Stimulated activated CD8-positive, alpha-beta memory T cell treated with anti-CD3 and anti-CD28 coated beads, Interleukin-4, amount 100 ng/mL, for 48 hours (primary cell): ENCODE measurements at places on chromosomes 12 and 14.
A peak's percentile ranks its signal among the peaks of the same experiment; 100 is the strongest.

DNA sequence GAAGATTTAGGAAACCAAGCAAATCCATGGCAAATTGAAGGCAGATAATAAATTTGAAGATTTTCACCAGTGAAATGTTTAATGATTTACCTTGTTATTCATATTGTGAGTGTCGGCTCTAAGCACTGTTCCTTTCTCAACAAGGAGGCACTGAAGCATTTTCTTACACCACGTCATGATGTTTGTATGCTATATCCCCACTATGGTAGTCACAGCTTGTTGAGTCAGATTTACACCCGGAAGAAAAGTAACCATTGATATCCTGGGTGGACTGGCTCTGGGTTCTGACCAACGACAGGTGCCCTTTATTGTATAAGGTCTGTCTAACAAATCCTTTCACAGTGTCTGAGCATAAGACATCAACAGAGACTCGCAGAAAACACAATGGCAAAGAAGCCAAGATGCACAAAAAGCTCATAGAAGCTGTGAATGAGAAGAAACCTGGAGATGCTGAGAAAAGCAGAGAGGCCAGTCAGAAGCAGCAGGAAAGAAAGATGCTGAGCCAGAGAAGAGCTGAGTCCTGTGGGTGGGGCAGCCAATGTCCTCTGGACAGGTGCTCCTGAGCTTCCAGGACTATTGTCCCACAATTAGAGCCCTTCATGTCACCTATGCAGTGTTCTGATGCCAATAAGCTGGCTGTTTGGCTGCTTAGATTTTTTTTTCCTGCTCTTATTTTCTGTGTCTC lies 49.7 kb upstream of the ARHGAP5 start:
- DNase-seq, result no peak

- no peak for DNase-seq
Observed at GRCh38 chr12:24815114-24815423, 133.8 kb downstream of the BCAT1 start.

DNA sequence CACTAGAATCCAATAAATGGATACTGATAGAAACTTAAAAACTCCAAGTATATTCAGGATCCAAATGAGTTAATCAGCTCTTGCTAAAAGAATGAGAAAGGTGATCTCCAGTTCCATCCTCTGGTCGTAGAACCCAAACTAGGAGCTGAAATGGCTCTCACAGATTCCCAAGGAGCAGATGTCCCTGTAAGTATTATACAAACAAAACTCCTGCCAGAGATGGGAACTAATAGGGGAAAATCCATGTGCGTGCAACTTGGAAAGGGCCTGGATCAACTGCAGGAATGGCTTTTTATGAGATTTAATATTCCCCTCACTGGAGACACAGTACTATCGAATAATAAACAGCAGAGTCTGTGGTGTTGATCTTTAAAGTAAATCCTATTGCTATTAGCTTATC lies 309.2 kb upstream of the TBX3 start:
- no peak for DNase-seq

GRCh38 chr12:118064608-118065007 lies 3.6 kb upstream of the WSB2 start:
- no peak for DNase-seq

DNA sequence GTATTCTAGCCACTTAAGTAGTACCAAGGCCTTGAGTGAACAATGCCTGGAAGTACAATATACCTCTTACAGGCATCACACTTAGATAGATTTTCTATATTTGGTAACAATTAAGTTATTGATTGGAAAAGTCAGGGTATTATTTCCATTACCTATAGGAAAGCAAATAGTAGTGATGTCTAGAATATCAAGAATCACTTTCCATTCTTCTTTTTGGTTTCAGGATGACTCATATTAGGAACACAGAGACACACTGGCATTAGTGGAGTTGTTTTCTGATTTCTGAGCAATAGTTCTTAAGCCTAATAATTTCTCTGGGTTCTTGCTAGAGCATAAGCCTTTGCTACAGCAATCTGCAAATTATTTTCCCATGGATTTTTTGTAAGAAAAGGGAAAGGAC lies 1640.0 kb upstream of the SEL1L start:
- DNase-seq, result no peak

GRCh38 chr12:73726881-73727280 lies 810.8 kb upstream of the ATXN7L3B start:
- no peak for DNase-seq

GRCh38 chr12:91126516-91126915 lies 15.2 kb upstream of the LUM start:
- DNase-seq, result no peak

- DNase-seq, result peak; percentile 6
Observed at GRCh38 chr14:68644101-68644500, 148.8 kb downstream of the ZFP36L1 start.

DNA sequence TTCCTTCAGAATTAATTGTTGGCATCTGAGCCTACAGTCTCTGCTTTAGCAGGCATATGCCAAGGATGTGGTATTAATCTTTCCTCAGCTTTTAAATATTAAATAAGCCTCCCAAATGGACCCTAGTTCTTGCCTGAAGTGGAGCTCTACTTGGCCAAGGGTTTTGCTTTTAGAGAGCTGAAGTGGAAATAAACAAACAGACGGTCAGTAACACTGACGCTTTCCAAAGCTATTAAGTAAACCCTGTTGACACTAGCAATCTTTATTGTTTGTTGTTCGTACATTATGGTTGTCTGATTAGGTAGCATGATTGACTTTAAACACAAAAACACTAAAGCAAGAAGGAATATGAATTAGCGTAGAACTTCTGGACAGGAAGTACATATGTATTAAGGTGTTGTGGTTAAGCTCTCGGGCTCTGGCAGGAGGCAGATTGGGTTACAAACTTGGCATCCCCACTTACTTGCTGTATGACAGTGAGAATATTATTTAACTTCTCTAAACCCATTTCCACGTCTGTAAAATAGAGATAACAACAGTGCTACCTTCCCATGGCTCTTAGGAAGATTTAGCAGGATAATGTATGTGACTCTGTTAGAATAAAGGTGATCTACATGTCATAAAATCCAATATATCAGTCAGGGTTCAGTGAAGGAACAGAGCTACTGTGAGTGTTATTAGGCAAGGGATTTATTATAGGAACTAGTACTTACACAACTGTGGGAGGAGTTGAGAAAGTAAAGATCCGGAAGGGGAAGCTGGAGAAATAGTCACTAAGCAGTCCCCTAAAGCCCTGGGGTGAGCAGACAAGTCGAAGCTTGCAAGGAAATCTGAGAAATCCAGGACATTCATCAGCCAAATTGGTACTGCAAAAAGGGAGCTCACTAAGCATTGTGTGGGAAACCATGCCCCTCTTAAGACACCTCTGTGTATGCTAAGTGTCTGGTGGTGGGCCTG lies 92.2 kb upstream of the ATF7IP start:
- no peak for DNase-seq

DNA sequence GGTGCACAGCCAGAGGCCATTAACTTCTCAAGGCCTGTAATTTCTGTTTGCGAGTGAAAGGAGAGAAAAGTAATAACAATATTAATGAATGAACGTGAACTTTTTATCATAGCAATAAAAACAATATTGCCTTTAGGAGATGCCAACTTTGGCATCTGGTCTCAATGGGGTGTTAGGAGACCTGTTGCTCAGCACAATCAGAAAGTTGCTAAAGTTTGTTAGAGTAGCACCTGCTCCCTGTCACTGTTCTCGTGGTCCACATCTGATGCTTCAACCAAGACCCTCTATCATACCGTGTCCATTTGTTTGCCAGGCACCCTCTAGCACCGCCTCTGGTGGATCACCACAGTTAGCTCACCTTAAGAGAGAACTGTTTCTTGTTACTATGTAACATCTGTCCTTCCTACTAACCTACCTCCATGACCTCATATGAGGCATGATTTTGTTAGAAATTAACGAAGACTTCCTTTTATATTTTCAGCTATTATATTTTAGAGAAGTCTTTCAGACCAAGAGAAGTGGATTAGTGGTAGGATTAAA lies 12.5 kb upstream of the CLEC4E start:
- DNase-seq, result no peak

- DNase-seq, result no peak
Observed at GRCh38 chr12:12523229-12523628, 39.4 kb downstream of the DUSP16 start.

DNA sequence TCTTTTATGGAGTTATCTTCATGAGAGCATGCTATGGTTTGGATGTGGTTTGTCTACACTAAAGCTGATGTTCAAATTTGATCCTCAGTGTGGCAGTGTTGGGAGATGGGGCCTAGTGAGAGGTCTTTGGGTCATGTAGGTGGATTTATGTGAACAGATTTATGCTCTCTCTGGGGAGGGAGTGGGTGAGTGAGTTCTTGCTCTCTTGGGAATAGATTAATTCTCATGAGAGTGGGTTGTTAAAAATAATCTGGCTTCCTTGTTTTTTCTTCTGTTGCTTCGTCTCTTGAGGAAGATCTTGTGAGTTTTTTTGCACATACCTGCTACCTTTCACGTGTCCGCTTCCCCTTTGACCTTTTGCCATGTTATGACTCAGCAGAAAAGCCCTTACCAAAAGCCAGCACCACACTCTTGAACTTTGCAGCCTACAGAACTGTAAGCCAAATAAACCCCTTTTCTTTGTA lies 20.5 kb downstream of the DERA start:
- DNase-seq, result no peak

DNA sequence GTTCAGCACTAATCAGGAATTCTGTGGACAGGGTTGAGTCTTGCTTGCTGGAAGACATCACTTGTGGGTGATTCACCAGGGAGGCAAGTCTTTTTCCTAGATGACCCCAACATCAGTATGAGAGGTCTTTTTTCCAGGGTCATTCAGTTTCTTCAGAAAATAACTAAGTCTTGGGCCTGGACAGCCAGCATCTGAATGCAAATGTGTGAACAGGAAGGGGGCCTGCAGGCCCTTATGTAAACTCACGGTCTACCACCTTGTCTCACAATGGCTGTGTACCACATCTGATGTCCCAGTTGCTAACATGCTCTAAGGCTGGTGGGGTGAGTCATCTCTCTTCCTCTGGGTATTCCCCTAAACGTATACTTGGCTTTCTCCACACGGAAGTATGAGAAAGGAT lies 79.2 kb downstream of the HECTD4 start:
- DNase-seq, result peak; percentile 61

- DNase-seq, result no peak
Observed at GRCh38 chr14:20194101-20194500, 3.4 kb downstream of the OR11G2 start.

- DNase-seq, result no peak
Observed at GRCh38 chr12:308511-308910, 45.9 kb upstream of the SLC6A13 start.

DNA sequence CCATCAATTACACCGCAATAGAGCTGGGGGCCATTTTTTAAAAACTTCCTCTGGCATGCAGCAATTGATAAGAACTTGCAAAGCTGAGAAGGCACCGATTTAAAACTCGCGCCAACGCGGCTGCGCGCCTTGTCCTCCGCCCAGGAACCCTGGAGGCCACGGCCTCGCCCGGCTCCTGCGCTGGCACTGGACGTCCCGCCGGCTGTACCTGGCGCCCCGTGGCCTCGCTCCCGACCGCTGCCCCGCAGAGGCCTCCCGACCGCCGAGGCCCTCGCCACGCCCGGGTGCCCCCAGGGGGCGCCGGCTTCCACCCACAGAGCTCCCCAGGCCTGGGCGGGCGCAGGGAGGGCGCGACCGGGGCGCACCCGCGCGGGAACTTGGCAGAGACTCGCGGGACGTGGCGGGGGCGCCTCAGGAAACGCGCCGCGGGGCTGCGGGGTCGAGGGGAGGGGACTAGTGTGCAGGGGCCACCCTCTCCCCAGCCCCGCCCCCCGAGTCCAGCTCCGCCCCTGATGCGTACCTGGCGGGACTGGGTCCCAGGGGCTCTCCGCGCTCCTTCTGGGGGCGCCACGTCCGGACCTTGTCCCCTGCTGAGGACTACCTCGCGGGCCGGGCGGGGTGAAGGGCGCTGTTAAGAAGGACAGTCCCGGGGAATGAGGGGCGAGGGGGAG lies 65.7 kb downstream of the TNFAIP2 start:
- DNase-seq, result peak; percentile 41

DNA sequence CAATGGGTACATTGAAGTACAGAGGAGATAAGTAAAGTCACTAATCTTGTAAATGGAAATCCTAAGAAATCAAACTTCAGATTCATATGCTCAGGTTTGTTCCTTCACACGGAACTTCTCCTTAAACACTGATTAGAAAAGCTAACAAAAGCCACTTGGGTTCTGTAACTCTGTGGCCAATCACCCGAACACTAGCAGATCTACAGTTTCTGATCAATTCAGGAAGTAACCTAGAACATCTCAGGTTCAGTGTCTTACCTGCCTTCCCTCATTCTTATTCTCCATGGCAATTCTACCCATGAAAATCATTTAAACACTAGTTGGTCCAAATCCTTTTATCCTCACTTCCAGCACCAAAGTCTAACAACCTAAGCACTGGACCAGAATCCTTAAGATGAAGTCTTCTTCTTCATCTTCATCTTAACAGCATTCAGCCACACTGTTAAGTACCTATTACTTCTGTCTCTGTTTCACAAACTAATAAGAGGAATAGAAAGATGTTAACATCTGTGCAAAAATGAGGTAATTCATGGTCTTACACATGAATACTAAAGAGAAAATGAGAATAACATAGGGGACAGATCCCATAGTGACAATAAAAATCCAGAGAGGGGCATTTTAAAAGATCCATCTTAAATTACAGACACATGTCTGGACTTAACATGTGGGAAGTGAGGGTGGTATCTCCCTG lies 184.5 kb downstream of the SSPN start:
- no peak for DNase-seq

GRCh38 chr14:70114621-70115156 lies 74.1 kb downstream of the SLC8A3 start:
- no peak for DNase-seq

DNA sequence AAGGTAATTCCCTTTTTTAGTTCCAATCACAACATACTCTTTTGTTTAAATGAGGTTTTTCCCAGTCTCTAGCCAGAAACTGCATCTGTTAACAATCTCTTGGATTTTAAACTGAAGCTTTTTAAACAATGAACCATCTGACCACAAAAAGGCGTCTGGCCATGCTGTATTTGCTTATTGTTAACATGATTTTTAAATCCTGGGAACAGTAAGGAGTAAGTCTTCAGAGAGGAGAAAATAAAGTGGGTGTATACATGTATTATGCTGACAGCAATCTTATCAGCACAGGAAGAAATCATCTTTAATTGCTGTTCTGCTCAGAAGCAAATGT lies 106.2 kb downstream of the DAAM1 start:
- DNase-seq, result no peak

DNA sequence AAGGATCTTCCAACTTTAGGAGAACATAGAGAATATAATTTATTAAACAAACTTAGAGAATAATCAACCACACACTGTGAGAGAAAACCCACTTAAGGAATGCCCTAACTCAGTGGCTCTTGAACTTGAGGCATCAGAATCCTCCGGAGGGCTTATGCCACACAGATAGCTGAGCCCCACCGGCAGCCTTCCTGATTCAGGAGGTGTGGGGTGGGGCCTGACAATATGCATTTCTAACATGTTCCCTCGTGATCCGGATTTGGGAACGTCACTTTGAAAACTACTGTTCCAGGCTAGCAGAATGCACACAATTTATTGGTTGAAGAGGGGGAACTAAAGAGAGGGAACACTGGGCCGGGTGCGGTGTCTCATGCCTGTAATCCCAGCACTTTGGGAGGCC lies 2.0 kb upstream of the SOAT2 start:
- DNase-seq, result no peak

GRCh38 chr12:55727643-55728185 lies 1.1 kb downstream of the CD63 start:
- no peak for DNase-seq

GRCh38 chr14:42141328-42141727 lies 534.7 kb downstream of the LRFN5 start:
- no peak for DNase-seq

- no peak for DNase-seq
Observed at GRCh38 chr12:58296863-58297262, 355.5 kb downstream of the ATP23 start.

GRCh38 chr12:459430-460258 lies at the start of gene B4GALNT3:
TSS of gene B4GALNT3 (plus strand) at chr12:459939. CDS start at chr12:460377, 438 bp downstream.
- peak; percentile 46 for DNase-seq
